ENCODE measurements at places on chromosomes 12 and 14. TPM values are rescaled to one million over a fixed set of nuclear protein-coding genes. Genes with fewer than 3 reads are reported as not detected.
A peak's percentile ranks its signal among the peaks of the same experiment; 100 is the strongest.

DNA sequence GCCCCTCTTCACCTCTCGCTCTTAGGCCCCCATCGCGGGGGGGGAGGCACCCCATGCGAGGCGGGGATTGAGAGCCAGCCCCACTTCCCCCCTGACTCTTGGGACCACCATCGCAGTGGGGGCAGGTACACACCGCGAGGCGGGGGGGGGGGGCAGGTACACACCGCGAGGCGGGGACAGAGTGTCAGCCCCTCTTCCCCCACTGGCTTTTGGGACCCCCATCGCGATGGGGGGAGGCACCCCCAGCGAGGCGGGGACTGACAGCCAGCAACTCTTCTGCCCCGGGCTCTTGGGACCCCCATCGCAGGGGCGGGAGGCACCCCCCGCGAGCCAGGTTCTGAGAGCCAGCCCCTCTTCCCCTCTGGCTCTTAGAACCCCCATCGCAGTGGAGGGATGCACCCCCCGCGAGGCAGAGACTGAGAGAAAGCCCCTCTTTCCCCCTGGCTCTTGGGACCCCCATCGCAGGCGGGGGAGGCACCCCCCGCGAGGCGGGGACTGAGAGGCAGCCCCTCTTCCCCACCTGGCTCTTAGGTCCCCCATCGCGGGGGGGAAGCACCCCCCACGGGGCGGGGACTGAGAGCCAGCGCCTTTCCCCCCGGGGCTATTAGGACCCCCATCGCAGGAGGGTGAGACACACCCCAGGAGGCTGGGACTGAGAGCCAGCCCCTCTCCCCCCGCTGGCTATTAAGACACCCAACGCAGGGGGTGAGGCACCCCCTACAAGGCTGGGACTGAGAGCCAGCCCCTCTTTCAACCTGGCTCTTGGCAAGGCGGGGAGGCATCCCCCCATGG is 196.5 kb upstream of the PZP start:
- no peak for DNase-seq

- DNase-seq: no peak
Observed at GRCh38 chr12:26798640-26799039, 34.4 kb downstream of the ITPR2 start.

DNA sequence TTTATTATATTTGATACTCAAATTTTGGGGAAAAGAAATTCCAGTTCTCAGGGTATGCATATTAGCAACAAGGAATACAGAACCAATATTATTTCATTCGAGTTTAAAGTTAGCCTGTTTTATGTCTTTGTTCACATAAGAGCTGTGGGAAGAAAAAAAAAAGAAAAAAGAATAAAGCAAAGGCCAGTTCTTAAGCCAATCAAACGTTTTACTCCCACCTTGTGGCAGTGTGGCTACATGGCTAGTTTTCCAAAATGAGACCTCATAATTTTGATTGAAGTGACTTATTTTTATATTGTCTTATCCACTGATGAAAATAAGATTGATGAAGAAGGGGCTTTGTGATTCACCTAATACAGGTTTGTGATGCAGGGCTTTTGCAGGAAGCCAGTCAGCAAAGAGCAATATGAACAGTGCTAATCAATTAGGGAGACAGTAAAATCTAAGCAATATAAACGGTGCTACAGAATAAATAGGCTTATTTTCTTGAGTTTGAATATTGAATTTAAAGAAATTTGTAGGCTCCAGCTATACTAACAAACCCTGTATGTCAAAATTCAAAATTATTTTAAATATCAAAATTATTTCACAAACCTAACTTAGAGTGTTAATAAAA is 624.1 kb upstream of the FOXG1 start:
- peak; percentile 11 for DNase-seq

DNA sequence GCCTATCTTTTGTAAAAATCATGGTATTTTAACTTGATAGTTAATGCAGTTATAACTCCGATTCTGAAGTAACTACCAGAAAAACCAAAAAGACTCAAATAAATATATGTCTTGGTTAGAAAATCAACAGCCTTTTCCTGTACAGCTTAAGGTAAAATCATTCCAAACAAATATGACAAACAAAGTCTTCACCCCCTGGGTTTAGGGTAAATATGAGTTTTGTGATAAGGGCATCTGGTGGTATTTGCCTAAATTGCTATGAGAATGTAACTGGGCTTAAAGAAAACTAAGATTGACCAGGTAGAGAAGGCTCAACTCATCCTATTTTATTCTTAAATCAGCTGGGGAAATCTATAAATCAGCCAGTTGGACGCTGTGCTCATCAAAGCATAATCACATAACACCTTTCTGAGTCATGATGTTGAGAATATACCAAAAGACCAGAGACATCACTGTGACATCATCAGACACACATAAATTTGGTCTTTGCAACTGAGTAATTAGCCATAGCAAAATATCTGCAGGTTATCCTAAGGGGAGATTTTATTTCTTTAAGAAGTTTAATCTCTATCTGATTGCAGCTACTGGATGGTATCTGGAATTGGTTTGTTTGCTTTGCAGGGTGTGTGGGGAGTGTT is 133.9 kb downstream of the STXBP6 start:
- DNase-seq: no peak

DNA sequence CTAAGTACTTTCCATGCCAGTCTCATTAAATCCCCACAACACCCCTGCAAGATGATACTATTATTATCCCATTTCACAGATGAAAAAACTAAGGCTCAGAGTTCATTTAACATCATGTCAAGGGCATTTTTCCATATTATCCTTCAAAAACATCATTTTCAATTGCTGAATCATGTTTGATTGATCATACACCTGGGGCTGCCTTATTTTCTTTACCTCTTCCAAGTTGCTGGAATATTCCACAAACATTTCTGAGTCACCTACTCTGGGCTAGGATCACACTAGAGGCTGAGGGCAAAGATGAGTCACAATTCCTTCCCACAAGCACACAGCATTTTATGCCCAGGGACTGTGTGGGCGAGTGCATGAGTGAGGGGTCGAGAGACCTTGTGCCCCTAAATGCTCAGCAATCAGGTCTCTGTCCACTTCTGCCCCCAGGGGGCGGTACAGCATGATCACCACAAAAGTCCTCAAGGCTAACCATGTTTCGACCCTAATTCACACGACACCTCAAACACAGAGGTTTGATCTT is 14.1 kb upstream of the TMEM119 start:
- DNase-seq: peak; percentile 36

Gene ADAMTS20
- total RNA-seq: not detected

Gene PTPRQ
- total RNA-seq: not detected

Gene FAM186B
- total RNA-seq: 0.23 TPM

Gene C14orf93
- 14.6 TPM for total RNA-seq

Gene ESR2
- not detected for total RNA-seq

Gene PAX9
- 2.7 TPM for total RNA-seq

Gene CD69
- not detected for total RNA-seq
